NCI-H1436 (cell line): ENCODE measurements at places on chromosomes 1 and 21.
A peak's percentile ranks its signal among the peaks of the same experiment; 100 is the strongest.

DNA sequence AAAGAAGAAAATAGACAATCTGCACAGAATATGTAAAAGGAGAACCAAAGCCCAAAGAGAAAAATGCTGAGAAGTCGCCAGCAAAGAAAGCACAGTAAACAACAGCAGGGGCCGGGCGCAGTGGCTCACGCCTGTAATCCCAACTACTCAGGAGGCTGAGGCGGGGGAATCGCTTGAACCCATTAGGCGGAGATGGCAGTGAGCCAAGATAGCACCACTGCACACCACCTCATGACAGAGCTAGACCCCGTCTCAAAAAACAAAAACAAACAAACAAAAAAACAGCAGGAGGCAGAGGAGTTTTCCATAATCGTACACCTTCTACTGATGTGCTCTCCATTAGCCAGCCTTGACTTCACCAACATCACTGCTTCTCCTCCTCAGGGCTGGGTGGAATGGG lies 153.2 kb downstream of the LYPLAL1 start:
- no peak for DNase-seq

DNA sequence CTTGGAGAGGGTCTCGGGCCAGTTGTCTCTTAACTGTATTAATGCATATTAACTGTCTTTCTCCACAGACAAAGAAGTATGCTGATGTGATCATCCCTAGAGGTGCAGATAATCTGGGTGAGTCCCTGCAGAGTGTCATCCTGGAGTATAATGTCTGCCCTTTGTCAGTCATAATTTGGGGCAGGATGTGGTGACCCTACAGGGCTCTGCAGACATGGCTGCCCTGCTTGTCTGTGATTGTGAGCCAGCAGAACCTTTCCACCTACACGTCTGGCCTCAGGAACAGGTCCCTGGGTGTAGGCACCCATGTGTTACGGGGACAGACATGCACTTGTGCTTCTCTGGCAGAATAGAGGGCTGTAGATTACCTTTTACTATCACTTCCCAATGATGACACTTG lies 78.4 kb downstream of the UCK2 start:
- no peak for DNase-seq

GRCh38 chr1:181086926-181087325 lies 1.6 kb upstream of the IER5 start:
- no peak for DNase-seq

DNA sequence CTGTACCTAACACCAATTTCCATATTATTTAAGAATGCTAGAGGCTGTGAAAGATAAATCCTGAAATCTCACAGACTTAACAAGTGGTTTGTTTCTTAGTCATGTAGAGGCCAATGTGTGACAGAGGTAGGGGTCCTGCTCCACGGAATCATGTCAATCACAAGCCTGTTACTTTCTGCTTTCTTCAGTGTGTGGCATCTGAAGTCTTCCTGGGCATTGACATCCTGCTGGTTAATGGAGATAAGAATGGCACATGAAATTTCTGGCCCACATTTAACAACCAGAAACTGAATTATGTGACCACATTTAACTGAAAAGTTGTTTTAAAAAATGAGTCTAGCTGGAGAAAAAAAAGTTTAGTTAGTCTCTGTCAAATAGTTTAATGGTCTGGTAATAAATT lies 68.3 kb upstream of the PLA2G4A start:
- no peak for DNase-seq

DNA sequence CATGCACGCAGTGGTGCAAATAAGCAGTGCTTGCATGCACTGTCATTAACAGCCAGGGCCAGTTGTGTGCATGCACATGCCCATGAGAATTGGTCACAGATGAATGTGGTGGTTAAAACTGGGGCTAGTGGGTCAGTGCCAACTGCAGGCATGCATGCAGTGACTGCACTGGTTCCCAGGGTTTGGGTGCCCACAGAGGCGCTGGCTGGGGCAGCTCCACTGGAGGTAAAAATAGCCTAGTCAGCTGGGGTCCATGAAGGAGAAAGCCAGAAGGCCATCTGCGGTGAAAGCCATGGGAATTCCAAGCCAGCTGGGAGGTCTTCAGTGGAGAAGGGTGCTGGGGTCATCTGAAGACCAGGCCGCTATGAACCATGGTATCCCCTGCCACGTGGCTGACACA lies 70.2 kb downstream of the SLC5A9 start:
- no peak for DNase-seq

DNA sequence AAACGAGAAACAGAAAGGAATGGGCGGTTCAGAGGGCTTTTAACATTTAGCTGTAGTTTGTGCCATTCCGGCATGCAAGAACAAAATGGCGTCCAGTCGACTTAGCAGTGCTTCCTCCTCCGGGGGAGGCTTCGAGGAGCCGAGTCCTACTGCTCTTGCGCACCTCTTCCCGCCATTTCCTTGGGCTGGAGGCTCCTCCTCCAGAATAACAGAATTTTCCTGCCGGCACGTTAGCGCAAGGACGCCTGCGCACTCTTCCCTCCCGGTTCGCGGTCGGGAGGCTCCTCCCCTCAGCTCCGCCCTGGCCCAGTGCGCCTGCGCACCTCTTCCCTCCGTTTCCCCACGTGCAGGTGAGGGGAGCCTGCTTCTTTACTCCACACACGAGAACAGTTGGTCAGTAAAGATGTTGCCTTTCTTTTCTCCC lies 1.0 kb downstream of the DMRTB1 start:
- no peak for DNase-seq

GRCh38 chr1:215891266-215892057 lies 324.4 kb downstream of the KCTD3 start:
- DNase-seq: peak; percentile 55

- no peak for DNase-seq
Measured at GRCh38 chr1:30721812-30722537, 1.4 kb downstream of the MATN1 start.
